SK-N-DZ (cell line): ENCODE measurements at places on chromosomes 4 and X.

DNA sequence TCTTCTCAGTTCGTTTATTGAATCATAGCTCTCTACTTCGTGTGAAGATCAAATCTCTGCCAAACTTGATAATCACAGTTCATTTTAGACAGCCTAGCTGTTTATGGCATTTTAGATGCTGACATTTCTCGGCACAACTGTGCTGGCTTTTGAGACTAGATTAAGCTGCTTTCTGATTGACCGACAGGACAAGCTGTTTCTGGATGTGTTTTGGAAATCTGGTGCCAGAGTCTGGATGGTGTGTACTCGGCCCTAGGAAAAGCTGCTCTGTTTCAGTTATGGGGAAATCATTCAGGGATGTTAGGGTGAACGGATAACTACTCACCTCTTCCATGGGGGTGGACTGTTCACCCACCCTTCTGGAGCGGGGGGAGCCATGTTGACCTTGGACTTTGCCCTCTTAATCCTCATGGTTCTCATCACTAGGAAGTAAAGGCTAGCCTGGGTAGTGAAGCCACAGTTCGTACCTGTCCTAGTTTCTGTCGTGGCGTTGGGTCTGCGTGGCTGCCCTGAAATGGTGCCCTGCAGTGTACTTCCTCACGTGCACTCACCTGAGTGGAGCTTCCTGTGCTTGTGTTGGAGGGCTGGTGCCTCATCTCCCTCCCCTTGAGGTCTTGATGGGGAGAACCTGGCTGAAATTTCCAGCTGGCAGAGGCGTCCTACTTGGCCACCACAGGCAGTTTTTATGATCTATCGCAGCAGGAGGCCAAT, 13.7 kb upstream of the WDR1 start:
- DNase-seq = no peak

DNA sequence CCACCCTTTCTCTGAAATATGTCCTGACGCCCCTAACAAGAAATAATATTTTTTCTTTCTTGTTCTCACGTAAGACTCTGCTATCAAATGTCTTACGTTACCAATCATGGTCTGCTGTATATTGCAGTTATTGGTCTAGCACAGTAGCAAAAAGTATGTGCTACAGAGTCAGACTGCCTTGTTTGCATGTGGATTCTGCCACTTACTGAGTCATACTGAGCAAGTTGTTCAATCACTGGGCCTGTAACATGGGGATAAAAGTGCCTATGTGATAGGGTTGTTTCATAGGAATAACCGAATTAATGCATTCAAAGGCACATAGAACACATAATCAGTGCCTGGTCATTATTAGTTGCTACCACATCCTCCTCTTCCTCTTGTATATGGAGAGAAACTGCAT, 14.1 kb downstream of the RPGR start:
- DNase-seq = no peak

DNA sequence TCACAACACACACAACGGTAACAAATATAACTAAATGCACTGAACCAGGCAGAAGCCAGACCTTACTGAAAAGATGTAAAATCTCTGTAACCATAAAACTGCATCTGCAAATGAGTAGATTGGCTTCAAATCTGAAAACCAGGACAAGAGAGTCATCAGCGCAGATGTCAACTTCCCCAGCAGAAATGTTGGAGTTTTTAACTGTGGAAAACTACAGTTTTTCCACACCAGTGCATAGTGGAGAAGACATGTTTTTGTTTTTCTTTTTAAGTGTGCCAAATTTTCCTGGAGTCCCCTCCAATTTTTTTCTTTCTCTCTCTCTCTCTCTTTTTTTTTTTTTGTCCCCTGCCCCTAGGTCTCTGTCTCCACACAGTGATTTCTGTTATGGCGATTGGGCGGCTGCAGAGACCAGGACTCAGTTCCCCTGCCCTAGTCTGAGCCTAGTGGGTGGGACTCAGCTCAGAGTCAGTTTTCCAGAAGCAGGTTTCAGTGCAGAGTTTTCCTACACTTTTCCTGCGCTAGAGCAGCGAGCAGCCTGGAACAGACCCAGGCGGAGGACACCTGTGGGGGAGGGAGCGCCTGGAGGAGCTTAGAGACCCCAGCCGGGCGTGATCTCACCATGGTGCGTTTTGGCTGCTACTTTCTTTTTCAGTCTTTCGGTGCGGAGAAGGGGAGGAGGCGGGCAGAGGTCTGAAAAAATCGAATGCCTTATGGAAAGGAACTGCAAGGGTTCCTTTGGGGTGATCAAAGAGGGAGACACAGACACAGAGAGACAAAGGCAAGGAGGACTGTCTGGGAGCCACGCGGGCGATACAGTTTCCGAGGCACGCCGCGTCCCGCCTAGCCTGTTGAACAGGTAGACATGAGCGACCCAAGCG, at the start of gene GUCY1A1:
TSS of gene GUCY1A1 (plus strand) at position 505 of the 878 bp plus-strand sequence. CDS start 30,020 bp downstream, outside the sequence.
- peak; percentile 70 for DNase-seq

DNA sequence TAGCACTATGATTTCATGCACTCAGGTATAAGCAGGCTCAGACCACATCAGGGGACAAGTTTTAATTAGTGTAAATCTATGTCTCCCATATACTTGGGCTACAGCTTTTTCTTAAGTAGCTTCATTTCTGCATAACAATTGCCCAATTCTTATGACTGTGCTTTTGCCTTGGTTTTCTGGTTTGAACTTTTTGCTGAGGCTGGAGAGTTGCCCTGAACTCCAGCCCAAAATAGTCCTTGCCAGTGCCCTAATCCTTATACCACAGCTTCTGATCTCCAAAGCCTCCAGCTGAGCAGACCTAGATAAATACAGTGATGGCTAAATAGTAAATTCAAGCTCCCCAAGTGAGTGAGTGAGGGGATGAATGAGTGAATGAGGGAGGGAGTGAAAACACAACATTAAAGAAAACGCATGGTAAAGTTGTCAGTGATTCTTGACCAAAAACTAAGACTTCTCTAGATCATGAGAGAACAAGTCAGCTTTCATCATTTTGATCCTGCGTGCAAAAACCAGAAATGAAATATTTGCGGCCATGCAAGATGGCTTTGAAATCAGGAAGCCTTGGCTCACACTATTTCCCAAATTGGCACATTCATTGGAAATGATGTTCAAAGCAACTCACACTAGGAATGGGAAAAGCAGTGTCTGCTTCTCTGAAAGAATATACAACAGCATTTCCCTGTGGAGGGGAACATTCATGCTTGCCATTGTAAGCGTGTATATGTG, 437.1 kb upstream of the CTSO start:
- DNase-seq = no peak

GRCh38 chr4:54954656-54955388, 170.6 kb downstream of the KDR start:
- no peak for DNase-seq

DNA sequence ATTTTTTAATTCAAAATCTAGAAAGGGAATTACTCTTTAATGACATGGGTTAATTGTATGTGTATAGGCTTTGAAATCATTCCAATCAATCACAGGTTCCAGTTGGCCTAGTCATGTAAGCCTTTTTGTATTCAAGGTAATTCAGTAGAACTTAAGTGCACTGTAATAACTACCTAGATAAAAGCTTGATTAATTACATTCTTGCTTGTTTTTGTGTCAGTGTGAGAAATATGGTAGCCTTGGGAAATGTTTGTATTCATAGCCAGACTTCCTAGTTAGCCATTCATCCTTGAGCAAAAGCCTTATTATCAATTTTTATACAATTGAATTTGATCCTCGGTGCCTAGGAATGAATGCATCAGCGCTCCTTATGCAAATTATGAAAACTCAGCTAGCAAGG, 33.5 kb downstream of the TKTL2 start:
- DNase-seq = no peak

DNA sequence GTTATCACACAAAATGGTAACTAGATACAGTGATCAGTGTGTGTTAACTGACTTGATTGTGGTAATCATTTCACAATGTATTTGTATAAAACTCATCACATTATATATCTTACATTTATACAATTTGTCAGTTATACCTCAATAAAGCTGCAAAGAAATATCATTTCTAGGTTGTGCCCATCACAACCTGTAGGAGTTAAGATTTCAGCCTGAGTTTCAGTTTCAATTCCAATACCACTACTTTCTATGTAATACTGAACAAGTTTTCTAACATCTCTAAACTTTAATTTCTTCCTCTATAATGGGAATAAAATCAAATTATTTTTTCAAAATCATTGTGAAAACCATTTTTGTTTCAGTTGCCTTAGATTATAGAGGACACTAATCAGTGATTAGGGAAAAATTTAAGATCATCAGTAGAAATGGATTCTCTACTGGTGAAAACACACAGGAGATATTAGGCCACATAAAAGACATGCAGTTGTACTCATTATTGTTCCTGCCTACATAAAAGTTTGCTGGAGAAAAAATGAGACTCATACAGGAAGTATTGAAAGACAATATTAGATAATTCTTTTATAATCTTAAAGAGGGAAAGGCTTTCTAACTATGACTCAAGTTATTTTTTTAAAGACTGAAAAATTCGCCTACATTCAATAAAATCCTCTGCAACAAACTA, 18.4 kb upstream of the TBC1D1 start:
- DNase-seq = no peak

DNA sequence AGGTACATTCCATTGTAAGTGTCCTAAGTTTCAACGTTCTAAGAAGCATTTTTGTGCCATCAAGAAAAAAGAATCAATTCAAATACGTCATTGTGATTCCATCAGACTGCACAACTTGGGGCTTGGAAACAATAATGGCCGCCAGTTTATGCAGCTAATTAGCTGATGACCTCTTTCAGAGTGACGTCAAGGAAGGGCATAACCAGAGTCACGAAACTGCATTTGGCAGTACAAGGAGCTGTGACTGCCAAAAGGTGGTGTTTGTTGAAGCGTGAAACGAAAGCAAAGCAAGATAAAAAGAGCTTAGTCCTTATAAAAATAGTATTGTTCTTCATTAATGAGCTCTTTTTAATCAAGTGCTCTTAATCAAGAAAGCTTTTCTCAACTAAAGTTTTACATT, 81.1 kb upstream of the SH3RF1 start:
- DNase-seq = no peak

DNA sequence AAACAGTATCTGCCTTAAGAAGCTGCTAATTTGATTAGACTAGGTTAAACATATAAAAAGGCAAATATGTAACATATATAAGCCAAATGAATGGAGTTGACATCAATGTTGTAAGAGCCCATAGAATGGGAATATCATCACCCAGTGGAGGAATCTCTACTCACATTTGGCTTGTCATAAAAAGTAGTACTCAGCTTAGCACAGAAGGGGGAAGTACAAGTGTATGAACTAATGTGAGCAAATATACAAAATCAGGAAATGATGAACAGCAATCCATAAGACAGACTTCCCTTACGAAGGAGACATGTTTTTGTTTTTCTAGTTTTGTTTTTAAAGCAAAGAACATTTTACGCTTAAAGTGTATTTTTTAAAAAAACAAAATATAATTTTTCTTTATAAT, 74.9 kb downstream of the MAB21L2 start:
- no peak for DNase-seq

- no peak for DNase-seq
Measured at GRCh38 chr4:83922402-83922801, 386.5 kb downstream of the GPAT3 start.

DNA sequence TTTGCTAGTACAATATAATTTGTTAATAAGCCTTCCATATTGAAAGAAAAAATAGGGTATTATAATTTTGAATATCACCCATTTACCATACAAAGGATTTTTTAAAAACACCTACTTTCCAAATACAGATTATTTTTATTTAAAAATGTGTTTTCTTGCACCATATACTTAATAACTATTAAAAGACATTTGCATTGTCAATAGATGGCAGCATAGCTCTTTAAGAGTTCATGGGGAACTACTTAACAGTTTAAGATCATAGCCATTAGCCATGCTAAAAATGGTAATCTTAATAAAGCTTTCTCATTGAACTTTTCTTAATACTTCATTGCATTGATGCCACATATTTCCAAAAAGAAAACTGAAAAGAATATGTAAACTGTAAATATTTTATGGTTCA, 1995.9 kb downstream of the C4orf33 start:
- peak; percentile 34 for DNase-seq

- no peak for DNase-seq
Measured at GRCh38 chr4:125650557-125650956, 335.8 kb downstream of the FAT4 start.

- DNase-seq = no peak
Measured at GRCh38 chrX:41828826-41829225, 94.5 kb downstream of the CASK start.

DNA sequence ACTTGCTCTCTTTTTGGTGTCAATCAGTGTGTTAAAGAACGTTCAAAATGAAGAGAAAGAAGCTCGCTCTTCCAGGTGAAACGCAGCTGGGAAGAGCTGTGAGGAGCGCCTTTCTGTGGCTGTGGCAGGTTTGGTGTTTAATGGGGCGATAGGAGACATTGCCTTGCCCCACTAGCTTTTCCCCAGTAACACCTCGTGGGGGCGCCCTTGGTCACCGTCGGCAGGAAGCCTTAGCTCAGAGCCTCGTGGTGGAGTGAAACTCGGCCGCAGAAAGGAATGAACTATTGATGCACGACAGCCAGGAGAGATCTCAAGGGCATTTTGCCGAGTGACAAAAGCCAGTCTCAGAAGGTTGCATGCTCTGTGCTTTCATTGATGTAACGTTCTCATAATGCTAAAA, 65.1 kb downstream of the GPR143 start:
- no peak for DNase-seq

DNA sequence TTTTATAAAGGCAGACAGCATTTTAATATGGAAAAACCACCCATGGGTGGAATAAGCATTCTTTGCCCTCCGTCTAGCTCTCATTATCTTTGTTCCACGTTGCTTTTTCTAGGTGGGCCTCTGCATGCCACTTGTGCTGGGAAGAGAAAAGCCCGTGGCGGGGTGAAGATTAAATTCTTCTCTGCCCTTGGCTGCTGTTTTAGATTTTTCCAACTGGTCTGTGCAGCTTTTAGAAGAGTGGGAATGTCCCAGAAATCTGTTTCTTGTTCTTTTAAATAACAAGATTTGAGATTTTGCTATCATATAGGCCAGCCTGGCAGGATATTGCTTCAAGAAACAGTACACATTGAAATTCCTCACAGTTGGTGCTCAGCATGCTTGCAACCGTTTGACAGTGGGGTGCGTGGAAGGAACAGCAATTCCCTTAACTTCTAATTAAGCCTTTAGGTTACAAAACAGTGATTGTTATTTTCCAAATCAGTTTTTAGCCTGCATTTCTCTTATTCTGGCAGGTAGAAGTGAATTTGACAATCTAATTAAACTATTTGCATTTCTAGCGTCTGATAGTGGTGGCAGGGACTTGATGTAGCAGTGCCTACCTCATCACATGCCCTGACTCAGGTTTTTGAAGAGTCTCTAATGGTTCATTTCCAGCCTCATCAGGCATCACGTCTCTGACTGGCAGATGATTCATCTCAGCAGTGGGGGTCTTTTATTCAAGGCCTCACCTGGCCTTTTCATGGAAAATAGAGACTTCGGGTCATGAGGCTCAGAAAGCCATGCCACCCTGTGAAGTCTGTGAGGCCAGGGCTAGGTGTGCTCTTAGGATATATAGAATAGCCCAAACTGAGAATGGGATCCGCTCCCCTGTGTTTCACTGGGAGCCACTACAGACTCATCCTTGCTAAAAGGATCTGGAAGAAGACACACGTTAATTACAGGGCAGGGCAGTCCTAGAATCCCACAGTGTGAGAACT, 50.8 kb downstream of the PPEF1 start:
- DNase-seq = no peak
